ENCODE measurements at places on chromosomes 13 and 19. TPM values are rescaled to one million over a fixed set of nuclear protein-coding genes. Genes with fewer than 3 reads are reported as not detected.

Gene TMC4
- total RNA-seq = 0.18 TPM

DNA sequence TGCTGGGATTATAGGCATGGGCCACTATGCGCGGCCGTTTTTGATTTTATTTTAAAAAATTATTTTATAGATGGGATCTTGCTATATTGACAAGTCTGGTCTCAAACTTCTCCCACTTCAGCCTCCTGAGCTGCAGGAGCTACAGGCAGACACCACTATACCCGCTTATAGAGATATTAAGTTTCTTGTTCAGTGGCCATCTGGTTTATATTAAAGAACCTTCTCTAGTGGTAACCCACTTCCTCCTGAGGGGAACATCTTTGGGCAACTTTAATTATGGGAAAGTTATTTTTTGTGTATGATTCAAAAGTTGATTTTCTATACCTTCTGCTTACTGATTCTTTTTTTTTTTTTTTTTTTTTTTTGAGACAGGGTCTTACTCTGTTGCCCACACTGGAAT is 172.7 kb downstream of the KLF5 start:
- H3K4me1 ChIP-seq = peaks cover 35% of the 10 kb centered on the region
- H3K27ac ChIP-seq = no peak overlapping the region
- no peaks in the 10 kb centered on the region for H3K27me3 ChIP-seq
- H3K36me3 ChIP-seq = no peaks in the 10 kb centered on the region
- no peak overlapping the region for H3K4me3 ChIP-seq

DNA sequence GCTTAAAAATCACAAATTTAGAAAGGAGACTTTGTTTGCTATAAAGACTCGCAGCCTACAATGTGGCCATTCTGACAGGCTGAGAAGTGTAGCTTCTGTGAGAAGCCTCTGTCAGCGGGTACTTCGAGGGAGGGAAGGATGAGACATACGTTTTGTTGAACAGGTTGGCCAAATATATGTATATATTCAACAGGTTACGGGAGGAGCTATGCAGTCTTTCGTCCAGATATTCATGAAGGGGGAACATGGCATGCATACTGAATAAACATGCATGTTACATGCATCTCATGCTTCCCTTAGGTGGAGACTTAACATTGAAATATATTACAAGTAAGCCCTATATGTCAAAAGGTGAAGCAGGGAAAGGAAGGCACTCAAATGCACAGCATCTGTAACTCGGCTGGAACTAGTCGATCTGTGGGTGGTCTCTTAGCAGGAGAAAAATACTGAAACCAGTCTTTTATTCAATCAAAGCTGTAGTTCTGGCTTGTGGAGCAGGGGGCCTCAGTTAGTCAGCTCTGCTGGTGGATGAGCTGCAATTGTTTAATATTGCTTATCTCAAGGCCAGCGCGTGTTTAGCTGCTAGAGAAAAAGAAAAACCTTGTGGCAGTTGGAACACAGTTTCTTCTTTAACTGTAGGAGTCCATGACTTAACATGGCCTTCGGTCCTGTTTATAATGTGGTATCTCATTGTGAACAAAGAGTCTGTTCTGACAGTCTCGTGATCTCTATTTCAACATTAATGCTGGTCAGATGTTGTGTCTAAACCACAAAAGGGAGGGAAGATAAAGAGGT is 94.3 kb downstream of the FAM216B start:
- H3K27me3 ChIP-seq = no peaks in the 10 kb centered on the region
- H3K4me1 ChIP-seq = no peaks in the 10 kb centered on the region
- no peak overlapping the region for H3K27ac ChIP-seq

- H3K4me3 ChIP-seq = no peak overlapping the region
- H3K4me1 ChIP-seq = peaks cover 19% of the 10 kb centered on the region
- no peaks in the 10 kb centered on the region for H3K27me3 ChIP-seq
- H3K27ac ChIP-seq = no peak overlapping the region
Observed at GRCh38 chr13:33743438-33744368, 74.2 kb upstream of the RFC3 start.

DNA sequence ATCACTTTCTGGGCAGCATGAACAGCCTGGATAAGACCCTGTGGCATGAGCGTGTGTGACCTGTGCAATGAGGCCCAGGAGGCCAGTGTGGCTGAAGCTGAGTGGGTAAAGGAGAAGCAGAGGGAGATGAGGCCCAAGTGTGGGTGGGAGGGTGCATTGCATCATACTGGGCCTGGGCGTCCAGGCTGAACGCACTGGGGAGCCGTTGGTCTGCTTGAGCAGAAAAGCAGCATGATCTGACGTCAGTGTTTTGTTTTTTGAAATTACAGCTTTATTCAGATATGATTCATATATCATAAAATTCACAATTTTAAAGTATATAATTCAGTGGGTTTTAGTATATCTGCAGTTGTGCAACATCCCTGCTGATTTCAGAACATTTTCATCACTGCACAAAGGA is 409.7 kb downstream of the HS6ST3 start:
- no peaks in the 10 kb centered on the region for H3K36me3 ChIP-seq
- H3K27me3 ChIP-seq = no peaks in the 10 kb centered on the region
- no peak overlapping the region for H3K4me3 ChIP-seq
- no peaks in the 10 kb centered on the region for H3K4me1 ChIP-seq
- H3K27ac ChIP-seq = no peak overlapping the region

DNA sequence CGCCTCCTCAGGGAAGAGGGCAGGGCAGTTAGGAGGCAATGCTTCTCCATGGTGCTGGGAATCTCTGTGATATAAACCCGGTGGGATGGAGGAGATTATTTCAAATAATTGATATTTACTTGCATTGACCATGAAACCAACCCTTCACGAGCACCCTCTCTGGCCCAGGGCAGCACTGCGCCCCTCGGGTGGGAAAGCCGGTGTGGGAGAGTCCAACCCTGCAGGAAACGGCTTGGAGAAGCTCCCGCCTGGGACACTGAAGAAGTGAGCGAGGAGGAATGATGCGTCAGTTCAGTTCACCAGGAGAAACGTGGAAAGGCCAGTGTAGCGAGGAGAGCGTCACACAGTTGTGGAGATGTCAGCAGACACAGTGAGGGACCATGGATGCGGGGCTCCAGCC is 99.9 kb downstream of the COL4A2 start:
- H3K27me3 ChIP-seq = peaks cover 5% of the 10 kb centered on the region
- no peaks in the 10 kb centered on the region for H3K36me3 ChIP-seq
- no peak overlapping the region for H3K27ac ChIP-seq
- no peak for DNase-seq
- H3K4me3 ChIP-seq = no peak overlapping the region
- no peaks in the 10 kb centered on the region for H3K4me1 ChIP-seq

- peaks cover 16% of the 10 kb centered on the region for H3K4me1 ChIP-seq
- H3K27ac ChIP-seq = peak within 1 kb of the TSS; percentile 51
- DNase-seq = peak; percentile 62
- no peaks in the 10 kb centered on the region for H3K36me3 ChIP-seq
- no peaks in the 10 kb centered on the region for H3K27me3 ChIP-seq
Observed at GRCh38 chr19:48752496-48753365, at the start of gene FUT1. FUT1 (minus strand) TSS chr19:48752641; CDS start chr19:48751281, 1,360 bp downstream.

DNA sequence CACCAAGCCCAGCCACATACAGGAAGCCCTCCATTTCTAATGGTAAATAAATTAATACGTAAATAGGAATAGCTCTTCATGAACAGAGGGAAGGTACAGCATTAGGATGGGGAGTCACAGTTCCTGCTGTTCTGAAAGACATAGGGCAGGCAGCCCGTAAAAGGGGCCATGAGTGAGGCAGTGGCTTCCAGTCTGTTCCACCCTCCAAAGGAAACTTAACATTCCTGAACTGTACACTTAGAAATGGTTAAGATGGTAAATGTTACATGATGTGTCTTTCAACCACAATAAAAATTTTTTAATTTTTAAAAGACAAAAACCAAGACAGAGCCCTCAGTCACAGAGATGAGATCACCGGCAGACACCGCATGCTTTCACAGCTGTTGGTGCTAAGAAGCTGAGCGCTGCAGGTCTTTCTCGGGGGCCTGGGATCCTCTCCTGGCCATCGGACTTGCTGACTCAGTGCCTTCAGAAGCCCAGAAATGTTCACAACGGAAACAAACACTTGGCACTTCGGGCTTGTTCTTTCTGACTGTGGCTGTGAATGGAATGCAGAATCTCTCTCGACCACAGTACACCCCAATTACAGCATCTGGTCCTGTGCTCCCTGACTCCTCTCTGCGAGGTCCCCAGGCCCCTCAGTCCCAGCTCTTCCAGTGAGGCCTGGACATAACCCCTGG is 36.4 kb downstream of the EPS15L1 start:
- DNase-seq = no peak
- H3K4me3 ChIP-seq = no peak overlapping the region
- peaks cover 15% of the 10 kb centered on the region for H3K36me3 ChIP-seq
- no peaks in the 10 kb centered on the region for H3K4me1 ChIP-seq
- peak overlapping the region; percentile 9 for H3K27ac ChIP-seq

GRCh38 chr13:76635232-76636230 is 250.7 kb downstream of the KCTD12 start:
- H3K27me3 ChIP-seq = no peaks in the 10 kb centered on the region
- no peaks in the 10 kb centered on the region for H3K36me3 ChIP-seq
- no peak overlapping the region for H3K4me3 ChIP-seq
- DNase-seq = no peak
- no peak overlapping the region for H3K27ac ChIP-seq

DNA sequence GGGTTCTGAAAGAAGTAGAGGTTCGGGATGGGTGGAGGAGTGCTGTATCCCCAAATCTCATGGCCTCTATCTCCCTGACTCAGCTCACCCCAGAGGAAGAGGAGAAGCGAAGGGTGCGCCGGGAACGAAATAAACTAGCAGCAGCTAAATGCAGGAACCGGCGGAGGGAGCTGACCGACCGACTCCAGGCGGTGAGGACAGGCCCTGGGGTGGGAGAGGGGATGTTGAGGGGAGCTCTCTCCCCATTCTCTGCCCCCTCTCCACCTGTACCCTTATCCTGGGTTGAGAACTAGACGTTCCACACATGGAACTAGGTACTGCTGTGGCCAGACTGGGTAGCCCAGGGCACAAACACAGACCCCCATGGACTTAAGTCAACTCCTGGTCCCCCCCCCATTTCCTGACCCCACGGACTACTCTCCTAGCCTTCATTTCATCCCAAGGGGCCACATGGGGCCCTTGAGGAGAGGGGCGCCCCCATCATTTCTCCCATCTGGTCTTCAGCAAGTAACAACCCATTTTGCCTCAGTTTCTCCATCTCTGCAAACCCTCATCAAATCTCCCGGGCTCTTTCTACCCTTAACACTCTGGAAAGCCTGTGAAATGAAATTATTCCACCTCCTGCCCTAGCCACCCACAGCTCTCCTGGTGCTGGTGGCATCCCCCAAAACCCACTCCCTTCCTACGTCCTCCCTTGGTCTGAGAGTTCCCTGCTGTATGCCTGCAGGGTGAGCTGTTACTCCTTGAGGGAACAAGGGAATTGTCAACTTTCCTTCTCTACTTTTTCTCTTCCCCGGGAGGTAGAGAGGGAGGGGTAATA is 3.5 kb downstream of the FOSB start:
- H3K36me3 ChIP-seq = no peaks in the 10 kb centered on the region
- peaks cover 23% of the 10 kb centered on the region for H3K4me1 ChIP-seq
- no peak for DNase-seq
- H3K4me3 ChIP-seq = no peak overlapping the region
- no peak overlapping the region for H3K27ac ChIP-seq
- H3K27me3 ChIP-seq = no peaks in the 10 kb centered on the region

- no peak for DNase-seq
- no peak overlapping the region for H3K27ac ChIP-seq
- H3K4me1 ChIP-seq = no peaks in the 10 kb centered on the region
- H3K36me3 ChIP-seq = no peaks in the 10 kb centered on the region
Observed at GRCh38 chr19:33414667-33415605, 41.4 kb downstream of the CEBPG start.

DNA sequence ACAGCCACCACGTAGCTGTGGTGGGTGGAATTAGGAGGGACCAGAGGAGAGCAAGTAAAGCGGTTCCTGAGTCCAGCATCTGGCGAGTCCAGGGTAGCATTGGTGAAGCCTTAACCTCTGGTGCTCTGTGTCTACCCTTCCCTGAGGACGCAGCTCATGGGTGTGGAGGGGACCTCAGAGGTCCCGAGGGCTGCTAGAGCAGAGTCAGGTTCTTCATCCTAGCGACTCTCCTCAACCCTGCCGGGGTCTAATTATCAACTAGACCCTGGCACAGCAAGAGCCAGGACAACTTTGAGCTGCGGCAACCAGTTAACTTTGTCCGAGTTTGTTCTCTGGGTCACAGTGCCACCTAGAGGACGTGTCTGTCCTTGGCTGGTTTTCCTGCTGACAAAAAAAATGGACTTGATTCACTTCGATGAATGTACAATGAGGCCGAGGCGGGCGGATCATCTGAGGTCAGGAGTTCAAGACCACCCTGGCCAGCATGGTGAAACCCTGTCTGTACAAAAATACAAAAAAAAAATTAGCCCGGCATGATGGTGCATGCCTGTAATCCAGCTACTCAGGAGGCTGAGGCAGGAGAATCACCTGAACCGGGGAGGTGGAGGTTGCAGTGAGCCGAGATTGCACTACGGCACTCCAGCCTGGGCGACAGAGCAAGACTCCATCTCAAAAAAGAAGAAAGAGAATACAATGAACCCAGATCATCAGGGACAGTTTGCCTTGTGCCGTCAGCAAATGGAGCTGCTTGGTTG is 25.0 kb downstream of the TSSK6 start:
- no peaks in the 10 kb centered on the region for H3K27me3 ChIP-seq
- no peak overlapping the region for H3K4me3 ChIP-seq
- peak overlapping the region; percentile 89 for H3K27ac ChIP-seq
- DNase-seq = peak; percentile 73
- peaks cover 53% of the 10 kb centered on the region for H3K4me1 ChIP-seq

DNA sequence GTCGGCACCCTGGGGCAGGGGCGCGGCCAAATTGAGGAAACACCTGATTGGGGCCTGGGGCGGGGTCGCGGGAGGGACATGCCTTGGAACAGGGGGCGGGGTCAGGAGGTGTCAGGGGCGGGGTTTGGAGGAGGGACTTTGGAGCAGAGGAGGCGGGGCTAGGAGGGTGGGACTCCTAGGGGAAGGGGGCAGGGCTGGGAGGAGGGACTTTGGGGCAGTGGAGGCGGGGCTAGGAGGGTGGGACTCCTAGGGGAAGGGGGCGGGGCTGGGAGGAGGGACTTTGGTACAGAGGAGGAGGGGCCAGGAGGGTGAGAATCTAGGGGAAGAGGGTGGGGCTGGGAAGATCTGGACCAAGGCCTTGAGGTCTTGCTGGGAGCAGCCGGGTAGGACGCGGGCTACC is 21.9 kb downstream of the GRIN2D start:
- H3K4me3 ChIP-seq = no peak overlapping the region
- H3K27ac ChIP-seq = no peak overlapping the region
- H3K27me3 ChIP-seq = no peaks in the 10 kb centered on the region
- H3K36me3 ChIP-seq = no peaks in the 10 kb centered on the region
- H3K4me1 ChIP-seq = peaks cover 13% of the 10 kb centered on the region
- peak; percentile 79 for DNase-seq

DNA sequence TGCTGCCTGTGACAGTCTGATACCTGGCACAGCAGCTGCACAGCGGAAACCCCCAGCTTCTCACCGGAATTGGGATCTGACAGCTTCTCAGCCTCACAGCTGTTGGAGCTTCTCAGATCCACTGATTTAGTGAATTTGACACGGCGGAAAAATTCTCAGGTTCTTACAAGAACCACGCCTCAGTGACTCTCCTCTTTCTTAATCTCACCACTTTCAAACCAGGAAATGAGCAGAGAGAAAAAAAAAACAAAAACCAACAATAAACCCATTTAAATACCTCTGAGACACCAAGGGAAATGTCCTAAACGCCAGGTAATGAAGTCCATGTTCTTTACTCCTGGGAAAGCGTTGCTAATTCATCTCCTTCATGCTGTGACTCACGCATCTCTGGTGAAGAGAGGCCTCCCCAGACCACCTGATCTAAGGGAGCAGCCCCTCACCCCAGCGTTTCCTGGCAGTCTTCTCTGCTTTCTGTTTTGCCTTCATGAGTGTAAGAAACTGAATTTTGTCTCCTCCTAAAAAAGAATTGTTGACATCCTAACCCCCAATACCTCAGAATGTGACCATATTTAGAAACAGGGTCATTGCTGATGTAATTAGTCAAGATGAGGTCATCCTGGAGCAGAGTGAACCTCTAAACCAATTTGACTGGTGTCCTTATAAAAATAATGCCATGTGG is 15.9 kb upstream of the IZUMO2 start:
- no peaks in the 10 kb centered on the region for H3K4me1 ChIP-seq
- no peak for DNase-seq
- H3K27me3 ChIP-seq = no peaks in the 10 kb centered on the region
- no peak overlapping the region for H3K27ac ChIP-seq
